A549 treated with AZD2906 at 1 μM for 4 hours (cell line): ENCODE measurements at places on chromosomes 13 and 19. TPM values are rescaled to one million over a fixed set of nuclear protein-coding genes. Genes with fewer than 3 reads are reported as not detected.

Gene ZNF112
- total RNA-seq, result 1.6 to 2.3 TPM (median 1.8 TPM) in 5 replicates

Gene SYNE4
- 0.04 to 0.50 TPM (median 0.25 TPM) in 5 replicates for total RNA-seq

Gene BRME1
- 0.34 to 0.57 TPM (median 0.46 TPM) in 4 of 5 replicates, not detected in the other for total RNA-seq

Gene CYP4F2
- 0.05 to 0.24 TPM (median 0.11 TPM) in 5 replicates for total RNA-seq

Gene GPALPP1
- 7.4 to 14.9 TPM (median 10.3 TPM) in 5 replicates for total RNA-seq

Gene MCF2L
- 0.27 to 0.63 TPM (median 0.41 TPM) in 5 replicates for total RNA-seq

Gene GPR18
- not detected in 5 replicates for total RNA-seq

Gene NLRP7
- total RNA-seq, result 0.01 to 0.13 TPM (median 0.02 TPM) in 3 of 5 replicates, not detected in the others

Gene LHB
- not detected in 5 replicates for total RNA-seq

Gene ERICH4
- not detected in 5 replicates for total RNA-seq

Gene MEIOSIN
- 0.03 to 0.06 TPM (median 0.05 TPM) in 5 replicates for total RNA-seq

Gene CGB1
- total RNA-seq, result not detected in 5 replicates

Gene PTGIR
- total RNA-seq, result 0.03 to 0.09 TPM in 2 of 5 replicates, not detected in the others

Gene NCCRP1
- 1.0 to 2.0 TPM (median 1.4 TPM) in 5 replicates for total RNA-seq

Gene LSM4
- total RNA-seq, result 220 to 252 TPM (median 232 TPM) in 5 replicates

Gene MUC16
- 0.02 to 0.03 TPM (median 0.02 TPM) in 5 replicates for total RNA-seq
